Kidney (tissue), 22 donors: ENCODE measurements at places on chromosomes 6 and 20. TPM values are rescaled to one million over a fixed set of nuclear protein-coding genes. Genes with fewer than 3 reads are reported as not detected.

The CDK5RAP1 gene
- 25.2 TPM for total RNA-seq

The MICAL1 gene
- 38.7 TPM for total RNA-seq

The PCK1 gene
- total RNA-seq: 29.7 TPM

The ECT2L gene
- total RNA-seq: 0.13 TPM

The RBM24 gene
- 1.5 TPM for total RNA-seq

The SLC4A11 gene
- total RNA-seq: 7.6 TPM

The IPCEF1 gene
- 25.9 TPM for total RNA-seq
